HepG2 (cell line): ENCODE measurements at places on chromosomes 5 and 9.

DNA sequence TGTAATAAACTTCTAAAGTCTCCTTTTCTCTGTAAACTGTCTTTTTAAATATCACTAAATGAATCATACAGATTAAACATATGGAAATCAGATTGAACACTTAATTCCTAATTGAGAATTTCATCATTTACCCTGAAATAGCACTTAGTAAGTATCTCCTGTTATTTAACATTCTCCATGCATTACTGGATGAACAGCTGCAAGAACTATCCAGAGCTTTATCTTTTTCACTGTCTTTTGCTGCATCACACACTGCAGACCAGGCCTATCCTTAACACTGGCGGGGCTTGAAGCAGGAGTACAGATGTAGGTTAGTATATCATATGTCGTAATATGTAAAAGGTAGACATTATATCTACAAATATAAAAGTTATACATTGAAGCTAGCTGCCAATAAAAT, 108.7 kb upstream of the EFNA5 start:
- DNase-seq = no peak

DNA sequence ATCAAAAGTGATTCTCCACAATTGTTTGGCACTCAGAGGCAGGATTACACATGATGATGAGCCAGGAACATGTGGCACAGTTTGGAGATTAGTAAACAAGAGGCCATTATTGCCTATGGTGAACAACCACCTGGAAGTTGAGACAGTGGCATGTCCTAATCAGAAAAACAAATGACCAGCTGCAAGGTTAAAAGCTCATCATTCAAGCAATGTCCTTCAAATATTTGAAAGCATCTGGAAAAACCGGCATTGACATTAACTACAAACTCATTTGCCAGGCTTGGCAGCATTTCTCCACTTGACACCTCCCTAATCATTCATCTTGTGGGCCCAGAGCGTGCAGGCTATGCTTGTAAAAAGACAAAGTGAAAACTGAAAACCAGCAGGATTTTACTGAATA, 80.6 kb upstream of the MEGF10 start:
- DNase-seq = no peak

DNA sequence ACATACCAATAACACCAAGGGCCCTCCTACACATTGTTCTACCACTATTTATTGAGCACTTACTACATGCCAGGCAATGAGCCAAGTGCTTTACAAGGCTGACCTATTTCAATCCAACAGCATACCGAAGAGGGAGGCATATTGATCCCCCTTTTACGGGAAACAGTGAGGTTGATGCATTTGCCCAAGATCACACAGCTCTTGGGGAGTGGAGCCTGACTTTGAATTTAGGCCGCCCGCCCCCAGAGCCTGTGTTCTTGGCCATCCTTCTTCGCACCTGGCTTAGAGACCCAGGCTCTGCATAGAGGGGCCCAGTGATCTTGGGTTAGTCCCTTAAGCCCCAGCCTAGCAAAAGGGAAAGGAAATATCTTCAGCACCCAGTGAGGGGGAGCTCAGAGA, 158.1 kb upstream of the IER5L start:
- no peak for DNase-seq

DNA sequence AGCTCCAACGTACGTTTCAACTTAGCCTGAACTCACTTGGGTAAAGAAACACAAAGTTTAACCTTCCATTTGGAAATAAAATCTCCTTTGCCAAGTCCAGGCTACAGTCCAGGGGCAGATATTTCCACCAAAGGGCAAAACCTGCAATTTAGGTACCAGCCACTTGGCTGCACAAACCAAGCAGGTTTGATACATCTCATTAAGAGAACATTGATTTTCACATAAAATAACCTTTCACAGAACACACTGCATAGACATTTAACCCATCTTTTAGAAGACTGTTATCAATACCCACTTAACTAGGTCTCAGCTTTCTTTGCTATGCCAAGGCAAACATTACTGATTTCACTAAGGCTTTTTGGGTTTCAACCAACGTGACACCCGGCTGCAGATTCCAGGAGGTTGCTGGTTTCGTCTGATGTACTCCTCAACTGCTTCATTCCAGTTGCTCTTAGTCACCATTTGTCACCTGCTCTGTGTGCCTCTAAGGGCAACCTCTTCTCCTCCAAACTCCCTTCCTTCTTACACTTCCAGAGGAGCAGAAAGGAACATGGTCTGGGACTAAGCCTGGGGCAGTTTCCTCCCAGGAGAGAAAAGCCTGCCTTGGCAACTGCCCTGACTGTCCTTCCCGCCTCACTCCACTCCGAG, 67.1 kb downstream of the EPB41L4B start:
- DNase-seq = no peak

DNA sequence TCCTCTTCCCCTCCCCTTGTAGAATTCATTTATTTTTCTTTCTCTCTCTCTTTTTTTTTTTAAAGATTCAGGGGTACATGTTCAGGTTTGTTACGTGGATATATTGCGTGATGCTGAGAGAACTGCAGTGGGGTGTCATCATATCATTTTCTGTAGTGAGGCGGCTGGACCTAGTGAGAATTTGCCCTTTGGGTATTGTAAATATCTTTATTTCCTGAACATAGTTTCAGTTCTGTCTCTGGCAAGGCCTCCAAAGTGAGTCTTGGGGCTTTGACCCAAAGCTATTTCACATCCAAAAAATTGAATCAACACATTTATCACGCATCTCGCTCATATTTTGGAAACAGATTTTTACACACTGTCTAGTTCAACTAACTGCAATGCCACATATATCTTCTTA, 25.4 kb upstream of the MYOT start:
- no peak for DNase-seq

GRCh38 chr9:129281506-129282145, 103.6 kb upstream of the IER5L start:
- DNase-seq = no peak

DNA sequence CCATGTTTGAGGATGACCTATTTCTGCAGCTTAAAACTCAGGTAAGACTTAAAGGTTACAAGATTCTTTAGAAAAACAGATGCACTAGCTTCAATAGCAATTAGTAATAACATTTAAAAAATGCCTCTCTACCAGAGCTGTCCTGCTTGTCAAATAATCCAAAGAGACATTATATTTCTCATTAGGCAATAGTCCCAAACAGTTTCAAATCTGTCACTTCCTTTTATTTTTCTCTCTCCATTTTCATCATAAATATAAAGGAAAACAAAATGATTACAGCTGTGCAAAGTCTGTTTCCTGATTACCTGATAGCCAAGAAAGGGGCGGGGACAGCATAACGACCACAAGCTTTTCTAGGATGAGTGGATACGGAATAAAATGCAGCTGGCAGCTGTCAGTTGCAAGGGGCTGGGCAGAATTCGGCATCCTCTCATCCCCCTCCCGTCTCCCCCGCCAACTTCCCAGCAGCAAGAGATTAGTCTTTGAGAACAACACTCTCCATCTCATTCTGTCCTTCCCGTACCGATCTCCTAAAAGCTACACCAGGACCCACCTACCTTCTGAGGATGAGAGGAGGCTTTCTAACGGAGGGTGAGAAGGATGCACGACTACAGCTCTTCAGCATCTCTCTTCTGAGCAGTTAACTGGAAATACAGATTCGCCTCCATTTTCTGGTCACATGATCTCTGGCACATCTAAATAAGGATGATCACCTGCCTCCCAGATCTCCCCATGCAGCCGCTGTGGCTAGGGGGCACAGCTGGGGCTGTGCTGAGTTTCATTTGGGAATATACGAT, 72.5 kb upstream of the PCA3 start:
- no peak for DNase-seq

DNA sequence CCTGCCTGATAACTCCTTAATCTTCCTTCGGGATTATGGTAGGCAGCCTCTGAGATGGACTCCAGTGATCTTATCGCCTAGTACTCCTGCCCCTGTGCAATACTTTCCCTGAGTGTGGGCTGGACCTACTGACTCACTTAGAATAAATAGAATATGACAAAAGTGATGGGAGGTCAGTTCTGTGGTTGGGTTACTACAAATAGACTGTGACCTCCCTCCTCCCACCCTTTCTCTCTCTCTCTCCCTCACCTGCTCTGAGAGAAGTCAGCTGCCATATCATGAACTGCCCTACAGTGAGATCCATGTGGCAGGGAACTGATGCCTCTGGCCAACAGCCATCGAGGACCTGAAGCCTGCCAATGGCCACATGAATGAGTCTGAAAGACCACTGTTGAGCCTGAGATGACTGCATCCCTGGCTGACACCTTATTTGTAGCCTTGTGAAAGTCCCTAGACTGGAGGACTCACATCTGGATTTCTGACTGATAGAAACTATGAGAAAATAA, 31.7 kb downstream of the NRG2 start:
- DNase-seq = peak; percentile 34

GRCh38 chr9:5184776-5185175, 663 bp downstream of the INSL6 start:
- DNase-seq = no peak

DNA sequence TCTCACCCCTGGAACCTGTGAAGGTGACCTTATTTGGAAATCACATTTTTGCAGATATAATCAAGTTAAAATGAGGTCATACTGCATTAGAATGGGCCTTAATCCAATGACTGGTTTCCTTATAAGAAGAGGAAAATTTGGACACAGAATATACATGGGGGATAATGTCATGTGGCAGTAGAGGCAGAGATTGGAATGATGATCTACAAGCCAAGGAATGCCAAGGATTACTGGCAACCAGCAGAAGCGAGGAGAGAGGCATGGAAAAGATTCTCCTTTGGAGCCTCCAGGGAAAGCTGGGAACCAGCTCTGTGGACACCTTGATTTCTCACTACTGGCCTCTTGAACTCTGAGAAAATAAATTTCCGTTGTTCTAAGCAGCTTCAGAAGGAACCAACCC, 20.2 kb upstream of the CEP78 start:
- no peak for DNase-seq

GRCh38 chr9:68739621-68740174, 34.7 kb downstream of the PIP5K1B start:
- DNase-seq = peak; percentile 94

DNA sequence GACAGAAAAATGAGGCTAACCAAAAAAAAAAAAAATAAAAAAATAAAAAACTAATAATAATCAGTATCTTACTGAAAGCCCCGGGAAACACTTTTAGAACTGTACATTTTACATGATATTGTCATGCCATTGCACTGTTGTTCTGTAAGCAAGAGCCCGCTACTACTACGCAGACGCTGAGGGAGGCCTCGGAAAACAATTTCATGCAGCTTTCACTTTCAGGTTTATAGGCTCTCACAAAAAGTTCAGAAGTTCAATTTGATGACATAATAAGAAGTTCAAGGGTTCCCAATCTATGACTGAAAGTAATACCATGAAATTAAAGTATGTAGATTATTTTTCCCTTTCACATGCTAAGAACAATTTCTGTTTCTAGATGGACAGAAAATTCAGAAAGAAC, 318.3 kb upstream of the ITGA1 start:
- no peak for DNase-seq

- DNase-seq = no peak
These were observed 351.2 kb downstream of the KDM4C start for GRCh38 chr9:7108936-7109335.

- DNase-seq = no peak
These were observed 265.7 kb downstream of the HSPA4 start for GRCh38 chr5:133317558-133317957.

DNA sequence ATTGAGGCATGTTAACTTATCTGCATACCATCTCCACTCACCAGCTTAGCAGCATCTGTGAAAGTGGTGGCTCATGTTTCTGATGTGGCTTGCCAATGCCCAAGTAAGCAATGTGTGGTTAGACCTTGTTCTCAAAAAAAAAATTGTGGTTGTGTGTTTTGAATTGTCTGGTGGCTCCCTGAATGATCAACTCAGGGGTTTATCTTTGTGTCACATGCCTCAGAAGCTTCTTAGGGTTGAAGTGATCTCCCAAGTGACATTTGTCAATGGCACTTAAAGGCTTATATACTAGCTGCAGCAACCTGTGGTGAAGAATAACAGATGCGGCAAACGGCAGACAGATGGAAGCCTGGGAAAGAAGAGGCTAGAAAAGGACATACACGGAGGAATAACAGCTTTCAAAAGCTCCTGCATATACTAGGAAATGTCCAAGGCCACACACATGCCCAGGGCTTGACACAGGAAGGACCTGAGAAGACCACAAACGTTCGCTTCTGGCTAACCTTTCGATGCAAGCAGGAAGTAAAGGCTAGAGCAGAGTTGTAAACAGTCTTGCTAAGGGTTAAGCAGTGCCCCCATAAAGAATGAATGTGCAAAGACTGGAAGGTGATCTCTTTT, 42.2 kb upstream of the FSD1L start:
- DNase-seq = no peak

DNA sequence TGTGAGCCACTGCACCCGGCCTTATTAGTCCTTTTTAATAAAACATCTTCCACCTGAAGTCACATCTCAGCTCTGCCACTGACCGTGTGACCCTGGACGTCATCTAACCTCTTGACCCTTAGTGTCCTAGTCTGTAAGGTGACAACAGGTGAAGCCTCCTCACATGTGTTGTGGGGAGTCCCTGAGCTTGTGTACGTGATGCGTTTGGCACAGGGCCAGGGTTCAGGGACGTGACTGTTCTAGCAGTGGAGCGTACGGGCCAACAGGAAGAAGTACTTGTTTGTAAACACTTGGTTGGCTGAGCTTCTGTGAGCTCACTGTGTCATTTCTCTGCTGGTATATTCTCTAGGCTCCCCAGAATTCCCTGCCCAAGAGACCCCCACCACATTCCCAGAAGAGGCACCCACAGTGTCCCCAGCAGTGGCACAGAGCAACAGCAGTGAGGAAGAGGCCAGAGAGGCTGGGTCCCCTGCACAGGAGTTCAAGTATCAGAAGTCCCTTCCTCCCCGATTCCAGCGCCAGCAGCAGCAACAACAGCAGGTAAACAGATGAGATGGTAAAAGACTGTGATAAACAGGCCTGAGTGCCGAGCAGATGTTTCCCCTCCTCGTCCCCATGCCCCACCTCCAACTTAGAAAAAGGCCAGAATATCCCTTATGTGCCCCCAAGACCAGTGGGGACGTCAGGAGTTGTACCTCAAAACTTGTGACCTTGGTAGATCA, 35.3 kb upstream of the POMT1 start:
- no peak for DNase-seq

- DNase-seq = no peak
These were observed 53.0 kb downstream of the IL31RA start for GRCh38 chr5:55904152-55904551.

- DNase-seq = no peak
These were observed 29.1 kb upstream of the MED27 start for GRCh38 chr9:132108728-132109127.

DNA sequence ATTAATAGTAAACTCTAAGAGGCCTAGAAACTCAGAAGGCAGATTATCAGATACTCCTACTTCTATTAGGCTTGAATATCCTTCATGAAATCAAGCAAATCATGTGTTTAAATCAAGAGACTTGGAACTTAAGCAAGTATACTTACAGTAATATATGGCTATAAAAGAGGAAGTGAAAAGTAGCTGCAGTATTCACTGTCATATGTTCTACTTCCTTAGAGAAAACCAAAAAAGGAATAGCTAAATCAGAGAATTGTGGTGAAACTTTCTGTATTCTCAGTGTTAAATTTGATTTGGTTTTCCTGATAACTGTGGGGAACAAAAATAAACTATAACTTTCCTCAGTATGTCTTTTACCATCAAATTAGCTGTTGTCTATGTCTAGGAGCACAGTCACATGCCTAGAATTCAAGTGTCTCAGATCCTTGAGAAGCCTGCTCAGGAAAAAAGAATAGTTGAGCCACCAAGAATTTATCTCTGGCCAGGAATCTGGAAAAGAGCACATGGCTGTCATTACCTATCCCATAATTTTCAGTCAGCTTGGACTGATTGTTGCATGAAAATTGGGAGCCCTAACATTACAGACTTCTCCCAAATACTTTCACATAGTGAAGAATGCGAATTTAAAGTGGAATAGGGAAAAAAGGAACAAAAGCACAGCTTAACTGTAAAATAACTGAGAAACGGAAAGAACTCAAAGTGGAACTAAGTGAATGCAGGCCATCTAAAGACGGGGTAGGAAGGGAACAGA, 1.7 kb downstream of the FKBP15 start:
- no peak for DNase-seq
